Stimulated activated CD4-positive, alpha-beta T cell treated with anti-CD3 and anti-CD28 coated beads, Interleukin-15, amount 100 ng/mL, for 1 hour (primary cell): ENCODE measurements at places on chromosomes 4 and X.

- no peak for DNase-seq
Observed at GRCh38 chrX:1392376-1393068, 609 bp upstream of the SLC25A6 start.

DNA sequence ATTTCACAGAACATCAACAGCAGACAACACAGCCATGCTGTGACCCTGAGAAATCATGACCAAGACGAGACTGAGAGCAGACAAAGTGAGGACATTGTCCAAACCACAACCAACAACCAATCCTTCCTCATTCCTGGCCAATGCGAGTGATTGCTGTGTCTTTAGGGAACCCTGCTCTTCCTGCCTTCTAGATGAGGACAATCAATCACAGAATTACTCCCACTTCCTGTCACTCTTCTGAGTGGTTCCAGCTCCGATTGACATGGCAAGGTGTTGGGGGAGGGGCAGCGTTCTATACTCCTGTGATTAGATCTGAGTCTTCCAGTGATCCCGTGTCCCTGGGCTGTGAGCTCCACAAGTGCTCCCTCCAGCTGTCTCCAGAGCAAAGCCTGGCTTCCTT lies 227.8 kb downstream of the STIM2 start:
- no peak for DNase-seq

- no peak for DNase-seq
Observed at GRCh38 chrX:153423652-153424051, 12.4 kb downstream of the ZFP92 start.

DNA sequence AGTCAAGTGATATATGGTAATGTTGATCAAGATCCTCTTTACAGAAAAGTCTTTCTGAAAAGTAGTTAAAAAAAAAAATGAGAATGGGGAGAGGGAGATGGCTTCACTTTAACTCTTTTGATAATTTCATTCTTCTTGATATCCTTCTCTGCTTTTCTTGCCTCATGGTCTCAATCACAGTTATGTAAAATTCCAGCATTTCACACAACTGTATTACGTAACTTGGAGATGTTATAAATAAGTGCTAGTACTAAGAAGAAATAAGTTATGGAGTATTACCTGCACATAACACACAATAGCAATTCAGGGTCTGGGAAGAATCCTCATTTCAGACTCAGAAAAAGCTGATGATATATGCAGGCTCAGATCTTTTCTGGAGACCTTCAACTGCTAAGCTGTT lies 22.0 kb downstream of the RUFY3 start:
- no peak for DNase-seq

DNA sequence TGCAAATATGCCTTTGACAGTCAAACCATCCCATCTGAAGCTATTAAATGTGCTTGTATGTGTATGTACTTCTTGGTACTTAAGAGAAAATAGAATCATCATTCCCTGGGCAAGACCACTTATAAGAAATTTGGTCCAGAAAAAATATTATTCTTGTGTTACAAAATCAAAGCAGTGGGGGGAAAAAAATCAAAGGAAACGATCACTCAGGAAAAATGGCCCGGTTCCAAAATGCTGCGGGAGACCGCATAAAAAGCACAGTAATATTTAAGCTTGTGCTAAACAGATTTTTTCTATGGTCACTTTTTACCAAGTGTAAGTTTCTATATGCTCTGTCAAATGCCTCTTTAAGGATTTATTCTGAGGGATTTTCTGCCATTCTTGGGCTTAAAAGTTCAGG lies 36.1 kb downstream of the RAI2 start:
- DNase-seq = no peak

DNA sequence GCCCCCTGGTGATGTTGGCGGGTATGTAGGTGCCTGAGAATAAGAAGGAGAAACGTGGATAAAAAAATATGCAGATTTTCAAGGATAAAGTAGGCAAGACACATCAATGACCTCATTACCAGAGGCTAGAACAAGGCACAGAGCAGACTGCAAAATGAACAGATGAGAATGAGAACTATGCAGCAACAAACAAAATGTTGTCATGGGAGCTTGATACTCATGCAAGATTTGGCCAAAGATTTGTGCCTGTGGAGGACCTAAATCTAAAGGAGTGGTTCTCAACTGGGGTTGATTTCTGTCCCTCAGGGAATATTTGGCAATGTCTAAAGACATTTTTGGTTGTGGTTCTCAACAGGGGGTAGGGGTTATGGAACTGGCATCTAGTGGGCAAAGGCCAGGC lies 177.3 kb downstream of the FRMPD4 start:
- DNase-seq = no peak

DNA sequence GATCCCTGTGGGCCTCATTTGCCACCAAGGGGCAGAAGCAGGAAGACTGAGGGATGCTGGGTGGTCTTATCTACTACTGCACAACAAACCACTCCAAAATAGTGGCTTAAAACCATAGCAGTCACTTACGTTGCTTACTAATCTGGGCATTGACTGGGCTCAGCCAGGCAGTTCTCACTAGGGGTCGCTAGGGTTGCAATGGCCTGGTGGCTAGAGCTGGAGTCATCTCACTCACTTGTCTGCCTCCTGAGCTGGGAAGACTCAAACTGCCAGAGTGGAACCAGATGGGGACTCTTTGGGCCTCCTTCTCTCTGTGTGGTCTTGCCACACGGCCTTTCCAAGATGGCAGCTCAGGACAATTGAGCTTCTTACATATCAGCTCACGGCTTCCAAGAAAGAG lies 216.3 kb upstream of the BCOR start:
- DNase-seq = no peak
